Left kidney (tissue), 8 donors: ENCODE measurements at places on chromosomes 7 and 10.

DNA sequence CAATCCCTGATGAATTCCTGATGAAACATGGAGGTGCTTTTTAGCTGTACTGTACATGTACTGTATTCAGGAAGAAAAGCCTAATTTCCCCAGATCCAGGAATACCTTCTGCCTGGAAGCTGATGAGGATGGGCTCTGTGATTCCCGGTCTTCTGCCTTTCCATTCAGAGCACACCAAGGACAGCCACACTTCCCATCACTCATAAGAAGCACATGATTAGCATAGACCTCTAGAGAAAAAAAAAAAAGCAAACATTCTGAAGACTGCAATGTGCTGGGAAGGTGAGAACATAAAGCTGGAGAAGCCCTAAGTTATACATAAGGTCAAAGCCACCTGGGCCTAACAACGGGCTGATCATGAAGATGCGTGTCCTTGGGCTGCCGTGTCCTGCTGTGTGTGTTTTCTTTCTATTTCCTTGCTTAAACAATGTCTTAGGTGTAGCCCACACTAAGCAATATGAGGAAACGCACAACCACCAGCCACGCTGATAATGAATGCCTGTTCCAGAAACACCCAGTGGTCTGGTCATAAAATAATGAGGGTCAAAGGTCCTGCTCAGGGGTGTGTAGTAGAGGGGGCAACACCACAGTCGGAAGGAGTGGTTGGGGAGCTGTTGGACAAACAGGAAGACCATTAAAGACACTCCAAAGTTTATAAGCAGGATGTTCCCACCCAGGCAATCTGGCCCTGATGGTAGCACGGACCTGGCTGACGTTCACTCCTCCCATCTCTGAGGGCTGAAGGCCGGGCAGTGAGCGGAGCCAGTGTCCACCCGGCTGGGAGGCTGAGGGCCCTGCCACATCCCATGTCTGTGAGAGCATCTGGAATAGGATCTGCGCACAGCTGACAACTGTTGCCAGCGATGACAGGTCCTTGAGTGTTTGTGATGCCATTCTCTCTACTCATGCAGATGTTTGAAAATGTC is 7.9 kb downstream of the PKD1L1 start:
- no peak for DNase-seq

- DNase-seq: no peak
Measured at GRCh38 chr10:115706026-115706425, 567.0 kb downstream of the GFRA1 start.

DNA sequence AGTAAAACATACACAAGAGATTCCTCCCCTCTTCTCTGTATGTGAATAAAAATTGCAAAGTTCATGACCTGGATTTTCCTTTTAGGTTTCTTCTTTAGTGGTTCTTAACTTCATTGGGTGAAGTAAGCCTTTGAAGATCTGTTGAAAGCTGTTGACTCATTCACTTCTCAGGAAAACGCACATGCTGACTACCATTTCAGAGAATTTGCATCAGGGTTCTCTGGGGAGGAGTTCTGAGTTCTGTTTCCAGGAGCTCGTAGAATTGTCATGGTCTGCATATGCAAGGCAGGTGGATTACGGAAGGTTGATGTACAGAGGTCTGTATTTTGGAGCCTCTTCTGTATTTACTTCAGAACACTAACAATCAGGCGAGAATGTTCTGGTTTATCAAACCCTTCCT is 962 bp upstream of the SLC26A4 start:
- DNase-seq: no peak

GRCh38 chr7:51126324-51126723 is 190.3 kb downstream of the COBL start:
- no peak for DNase-seq

- no peak for DNase-seq
Measured at GRCh38 chr10:27241010-27241651, 534 bp upstream of the ACBD5 start.

GRCh38 chr7:142566271-142566670 is 183.0 kb upstream of the PRSS1 start:
- no peak for DNase-seq

DNA sequence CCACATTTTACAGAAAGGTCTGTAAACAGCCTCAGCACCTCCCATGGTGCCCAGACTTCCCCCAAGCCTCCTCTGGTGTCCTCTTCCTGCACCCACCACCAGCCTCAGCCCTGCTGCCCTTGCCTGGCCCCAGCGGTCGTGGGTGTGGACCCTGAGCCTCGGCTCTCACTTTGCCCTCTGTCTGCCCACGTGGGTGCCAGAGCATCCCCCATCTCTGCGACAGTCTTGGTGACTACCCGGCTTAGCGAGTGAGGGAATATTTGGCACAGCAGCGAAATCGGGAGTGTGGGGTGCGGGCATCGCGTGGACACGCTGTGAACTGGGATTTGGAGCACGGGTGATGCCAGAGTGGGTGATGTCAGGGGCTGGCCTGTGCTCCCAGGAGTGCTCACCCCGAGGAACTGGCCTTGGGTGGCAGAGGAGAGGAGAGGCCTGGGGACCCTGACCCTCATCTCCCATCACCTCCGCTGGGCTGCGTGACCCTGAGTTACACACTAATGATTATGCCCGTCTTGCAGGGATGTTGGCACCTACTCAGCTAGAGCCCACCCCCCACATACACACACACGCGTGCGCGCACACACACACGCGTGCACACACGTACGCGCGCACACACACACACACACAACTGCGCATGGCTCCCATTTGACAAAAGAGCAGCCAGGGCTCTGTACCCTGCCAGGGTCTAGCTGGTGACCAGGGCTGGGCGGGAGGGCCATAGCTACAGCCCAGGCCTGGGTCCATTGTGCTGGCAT is 8.7 kb downstream of the ELFN1 start:
- no peak for DNase-seq

DNA sequence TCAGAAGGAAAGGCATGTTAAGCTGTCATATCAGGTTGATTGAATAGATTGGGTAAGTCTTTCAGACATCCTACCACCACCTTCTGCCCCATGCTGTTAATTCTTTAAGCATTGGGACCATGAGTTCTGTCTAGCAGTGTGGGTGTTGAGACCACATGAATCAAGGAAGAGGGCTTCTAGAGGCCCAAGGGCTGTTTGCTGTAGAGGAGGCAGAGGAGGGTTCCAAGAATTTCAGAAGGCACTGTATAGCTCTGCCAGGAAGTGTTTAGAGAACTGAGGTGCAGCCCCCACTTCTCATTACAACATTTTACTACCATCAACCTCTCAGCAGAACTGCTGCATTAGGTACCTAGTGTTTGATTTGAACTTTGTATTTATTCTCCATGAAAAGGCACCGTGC is 720.2 kb downstream of the AUTS2 start:
- DNase-seq: no peak

DNA sequence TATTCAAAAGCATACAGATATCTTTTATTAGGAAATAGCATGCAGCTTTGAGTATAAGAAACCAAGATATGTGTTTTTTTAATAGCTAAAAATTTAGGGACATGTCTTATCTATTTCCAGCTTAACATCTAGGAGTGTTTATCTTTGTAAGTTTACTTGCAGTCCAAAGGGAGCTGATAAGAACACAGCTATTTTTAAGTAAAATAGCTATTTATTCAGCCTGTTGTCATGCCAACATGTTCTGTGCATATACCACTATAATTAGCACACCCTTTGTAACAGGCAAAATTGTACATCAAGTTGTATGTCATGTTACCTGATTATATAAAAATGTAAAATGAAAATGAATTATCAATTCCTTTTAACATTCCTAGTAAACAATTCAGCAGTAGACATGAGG is 29.6 kb downstream of the FAM133B start:
- no peak for DNase-seq

DNA sequence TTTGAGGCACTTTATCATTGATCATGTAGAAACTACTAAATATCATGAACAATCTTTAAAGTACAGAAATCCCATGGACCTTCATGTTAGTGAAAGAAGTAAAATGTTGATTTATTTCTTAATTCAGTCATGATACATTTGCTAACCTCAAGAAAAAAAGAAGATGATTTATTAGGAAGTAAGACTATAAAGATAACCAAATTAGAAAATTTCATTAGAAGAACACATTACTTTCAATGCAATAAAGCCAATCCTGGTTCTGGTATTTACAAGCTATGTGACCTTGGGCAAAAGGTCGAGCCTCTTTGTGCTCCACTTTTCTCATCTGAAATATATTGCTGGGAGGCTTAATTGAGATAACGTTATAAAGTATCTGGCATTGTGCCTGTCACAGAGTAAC is 365.0 kb downstream of the KIF20B start:
- no peak for DNase-seq

- no peak for DNase-seq
Measured at GRCh38 chr7:90552521-90552920, 43.6 kb upstream of the CDK14 start.

DNA sequence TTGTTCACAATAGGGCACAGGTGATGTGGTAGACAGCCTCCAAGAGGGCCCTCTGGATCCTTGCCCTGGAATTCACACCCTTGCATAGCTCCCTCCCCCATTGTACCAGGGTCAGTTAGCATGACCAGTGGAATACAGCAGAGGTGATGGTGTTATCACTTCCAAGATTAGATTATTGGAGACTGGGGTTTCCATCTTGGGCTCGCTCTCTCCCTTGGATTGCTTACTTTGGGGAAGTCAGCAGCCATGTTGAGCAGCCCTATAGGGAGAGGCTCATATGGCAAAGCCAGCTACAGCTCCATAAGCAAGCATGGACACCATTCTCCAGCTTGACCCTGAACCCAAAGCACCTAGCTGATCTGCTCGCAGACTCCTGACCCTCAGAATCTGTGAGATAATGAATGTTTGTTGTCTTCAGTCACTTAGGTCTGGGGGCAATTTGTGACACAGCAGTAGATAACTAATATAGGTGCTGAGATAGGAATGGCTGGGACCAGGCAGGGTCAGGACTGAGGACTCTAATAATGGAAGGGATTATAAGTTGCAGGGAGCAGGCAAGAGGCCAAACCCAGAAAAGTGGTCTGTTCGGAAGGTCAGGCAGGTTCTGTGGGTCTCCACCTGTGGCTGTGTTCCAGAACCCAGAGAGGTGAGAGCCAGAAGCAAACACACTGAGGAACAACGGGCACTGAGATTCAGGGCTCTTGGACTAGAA is 22.9 kb downstream of the TBXAS1 start:
- DNase-seq: no peak

- DNase-seq: no peak
Measured at GRCh38 chr7:106986450-106986977, 58.0 kb upstream of the PRKAR2B start.

- DNase-seq: no peak
Measured at GRCh38 chr10:44396671-44397191, 11.8 kb upstream of the CXCL12 start.

GRCh38 chr7:152522571-152523067 is 86.8 kb upstream of the KMT2C start:
- no peak for DNase-seq

GRCh38 chr10:76082956-76083355 is 651.5 kb downstream of the LRMDA start:
- no peak for DNase-seq

DNA sequence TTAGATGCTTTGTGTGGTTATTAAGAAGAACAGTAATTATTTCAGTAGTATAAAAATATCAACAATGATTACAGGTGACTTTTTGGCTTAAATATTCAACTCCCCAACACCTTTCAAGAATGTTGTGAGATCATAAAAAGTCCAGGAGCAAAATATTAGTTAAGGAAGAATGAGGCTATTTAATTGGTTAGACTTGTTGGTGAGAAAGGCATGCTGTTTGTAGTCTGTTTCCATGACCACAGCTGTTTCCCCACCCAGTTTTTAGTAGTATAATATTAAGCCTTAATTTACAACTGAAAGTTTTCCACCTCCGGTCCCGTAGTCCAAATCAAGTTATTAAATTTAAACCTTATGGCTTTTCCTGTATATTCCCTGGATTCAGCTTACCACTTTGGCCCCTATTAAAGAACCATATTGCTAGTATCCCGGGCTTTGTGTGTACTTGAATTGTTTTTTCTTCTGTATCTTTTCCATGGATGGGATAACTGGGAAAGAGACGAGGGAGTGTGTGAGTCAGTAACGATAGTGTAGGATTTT is 133.3 kb downstream of the CELF2 start:
- DNase-seq: no peak

DNA sequence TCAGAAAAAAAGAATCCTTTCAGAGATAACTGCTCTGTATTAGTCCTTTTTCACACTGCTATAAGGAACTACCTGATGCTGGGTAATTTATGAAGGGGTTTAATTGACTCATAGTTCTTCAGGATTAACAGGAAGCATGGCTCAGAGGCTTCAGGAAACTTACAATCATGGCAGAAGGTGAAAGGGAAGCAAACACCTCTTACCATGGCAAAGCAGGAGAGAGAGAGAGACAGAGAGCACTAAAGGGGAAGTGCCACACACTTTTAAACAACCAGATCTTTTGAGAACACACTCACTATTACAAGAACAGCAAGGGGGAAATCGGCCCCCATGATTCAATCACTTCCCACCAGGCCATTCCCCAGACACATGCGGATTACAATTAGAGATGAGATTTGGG is 114.2 kb downstream of the TES start:
- no peak for DNase-seq
